RPMI7951 (cell line): ENCODE measurements at places on chromosomes 3 and 15. TPM values are rescaled to one million over a fixed set of nuclear protein-coding genes. Genes with fewer than 3 reads are reported as not detected.
A peak's percentile ranks its signal among the peaks of the same experiment; 100 is the strongest.

GRCh38 chr15:41483115-41483514, 10.6 kb upstream of the ITPKA start:
- DNase-seq = no peak

ABCC5 gene
- total RNA-seq = 7.2 and 10.1 TPM in 2 replicates

GRCh38 chr3:134487406-134487805, 1.5 kb downstream of the CEP63 start:
- DNase-seq = no peak

ZNF385D gene
- total RNA-seq = not detected in 2 replicates

DNA sequence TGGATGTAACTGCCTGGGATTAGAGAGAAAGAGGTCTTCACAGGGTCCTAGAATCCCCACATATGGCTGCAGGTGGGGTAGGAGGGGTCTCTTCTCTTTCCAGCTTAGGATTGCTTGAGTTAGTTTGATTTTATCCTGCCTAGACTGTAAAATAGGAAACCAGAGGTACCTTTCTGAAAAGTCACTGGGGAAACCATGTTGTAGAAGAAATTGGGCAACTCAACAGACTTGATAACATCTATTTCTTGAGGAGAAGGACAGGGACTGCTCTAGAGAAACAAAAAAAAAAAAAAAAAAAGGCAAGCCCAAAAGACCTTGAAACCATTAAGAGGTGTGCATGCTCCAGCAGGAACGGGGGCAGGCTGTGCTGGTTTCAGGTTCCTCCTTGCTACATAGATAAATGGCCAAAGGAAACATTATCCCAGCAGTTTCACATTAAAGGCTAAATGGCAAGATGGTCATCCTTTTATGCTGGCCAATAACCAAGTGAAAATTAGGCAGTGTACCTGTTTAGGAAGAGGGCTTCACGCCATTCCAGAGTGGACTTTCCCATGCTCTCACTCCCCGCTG, 116.1 kb downstream of the ALDH1A2 start:
- DNase-seq = no peak

GRCh38 chr3:79534727-79535126, 233.1 kb downstream of the ROBO1 start:
- DNase-seq = no peak

IL17RE gene
- total RNA-seq = not detected in 2 replicates

AP3B2 gene
- total RNA-seq = 1.4 and 1.7 TPM in 2 replicates

DNA sequence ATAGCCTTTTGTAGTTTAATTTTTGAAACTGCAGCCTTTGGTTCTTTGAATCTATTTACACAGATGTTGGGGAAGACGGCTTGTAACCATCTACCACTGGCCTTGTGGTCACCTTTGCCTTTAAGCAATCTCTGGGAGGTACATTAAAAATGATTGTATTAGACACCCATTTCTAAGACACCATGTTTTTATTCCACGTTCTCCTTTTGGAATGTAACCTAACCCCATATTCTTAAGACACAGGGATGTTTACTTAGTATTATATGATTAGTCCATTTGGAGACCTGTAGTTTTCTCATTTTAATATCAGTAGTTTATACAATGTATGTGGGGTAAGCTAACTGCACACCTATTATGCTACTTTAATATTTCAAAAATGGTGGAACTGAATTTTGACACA, 175.1 kb upstream of the PLSCR5 start:
- DNase-seq = no peak

CHRNA7 gene
- total RNA-seq = not detected in 2 replicates

DNA sequence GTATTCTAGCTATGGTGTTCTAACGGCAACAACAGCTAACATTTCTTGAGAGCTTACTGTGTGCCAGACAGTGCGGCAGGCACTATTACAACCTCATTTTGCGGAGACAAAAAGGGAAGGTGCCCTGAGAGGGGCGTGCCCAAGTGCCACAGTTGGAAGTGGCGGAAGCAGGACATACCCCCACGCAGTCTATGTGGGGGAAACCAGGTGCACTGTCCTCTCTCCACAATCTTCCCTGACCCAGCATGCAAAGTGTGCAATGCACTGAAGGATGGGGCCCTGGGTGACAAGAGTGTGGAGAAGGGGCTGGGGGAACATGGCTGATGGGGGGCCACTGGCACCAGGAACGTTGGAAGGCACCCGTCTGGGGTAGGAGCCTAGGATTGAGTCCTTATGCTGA, 8.6 kb downstream of the ANP32A start:
- no peak for DNase-seq

GRCh38 chr3:179956416-179956830, 80.3 kb downstream of the PEX5L start:
- DNase-seq = peak; percentile 6

NTRK3 gene
- total RNA-seq = 0.10 and 1.3 TPM in 2 replicates

DNA sequence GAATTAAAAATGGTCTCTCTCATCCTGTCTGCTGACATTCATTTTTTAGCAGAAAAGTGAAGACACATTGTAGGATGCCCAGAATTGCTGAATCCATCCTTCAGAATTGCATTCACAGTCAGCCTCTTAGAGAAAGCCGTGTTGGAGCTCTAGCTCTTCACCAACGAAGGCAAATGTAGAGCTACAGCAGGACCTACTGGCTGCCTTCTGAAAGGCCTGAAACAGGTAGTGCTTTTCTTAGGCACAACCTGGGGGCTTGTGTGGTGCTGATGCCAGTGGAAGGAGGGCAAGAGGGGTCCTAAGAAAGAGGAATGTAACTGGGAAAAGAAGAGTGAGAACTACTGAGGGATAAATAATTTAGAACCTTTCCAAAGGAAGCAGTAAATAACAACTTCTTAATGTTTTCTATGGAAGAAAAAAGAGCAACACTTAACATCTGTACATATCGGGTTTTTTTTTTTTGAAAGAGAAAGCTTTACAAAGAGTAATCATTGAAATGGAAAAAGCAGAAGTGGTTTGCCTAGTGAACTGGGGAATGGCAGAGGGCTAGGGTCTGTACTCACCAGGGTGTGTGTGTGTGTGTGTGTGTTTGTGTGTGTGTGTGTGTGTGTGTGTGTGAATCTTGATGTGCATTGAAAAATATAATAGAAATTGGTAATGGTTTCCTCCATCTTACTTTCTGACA, 297.8 kb downstream of the SATB1 start:
- no peak for DNase-seq

GRCh38 chr3:14285548-14285925, 106.9 kb downstream of the LSM3 start:
- DNase-seq = no peak

GRCh38 chr3:45760878-45761711, 35.2 kb downstream of the SLC6A20 start:
- peak; percentile 68 for DNase-seq

GRCh38 chr15:40382580-40383456, at the start of gene KNSTRN:
Gene KNSTRN, plus strand, starts transcription at chr15:40382721. Its CDS starts 115 bp downstream, at chr15:40382836.
- peak; percentile 94 for DNase-seq

DNA sequence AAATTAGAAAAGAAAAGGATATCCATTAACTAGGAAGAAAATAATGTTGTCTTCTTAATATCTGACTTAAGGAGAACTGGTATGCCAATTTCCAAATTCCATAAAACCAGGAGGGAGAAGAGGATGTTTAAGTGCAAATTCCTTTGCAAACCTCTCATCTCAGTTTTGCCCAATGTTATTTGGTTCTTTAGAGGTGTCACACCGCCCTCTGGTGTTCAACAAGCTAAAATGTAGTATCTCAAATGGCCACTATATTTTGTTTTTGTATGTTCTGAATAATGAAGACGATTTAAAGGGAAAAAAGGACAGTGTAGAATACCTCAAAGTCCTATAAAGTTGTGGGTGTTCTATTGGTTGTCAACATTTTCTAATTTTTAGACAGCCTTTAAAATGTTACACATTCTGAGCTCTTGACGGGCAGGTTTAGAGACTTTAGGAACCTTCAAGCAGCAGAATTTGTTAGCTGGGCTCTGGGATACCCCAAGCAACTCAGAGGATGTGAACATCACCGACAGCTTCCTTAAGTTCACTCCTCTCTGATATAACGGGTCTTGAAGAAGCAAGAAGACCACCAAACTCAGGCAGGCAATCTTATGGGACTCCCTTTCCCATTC, 458.3 kb downstream of the MFSD1 start:
- DNase-seq = peak; percentile 79

GRCh38 chr3:180325958-180326357, 276.0 kb upstream of the TTC14 start:
- DNase-seq = no peak

DNA sequence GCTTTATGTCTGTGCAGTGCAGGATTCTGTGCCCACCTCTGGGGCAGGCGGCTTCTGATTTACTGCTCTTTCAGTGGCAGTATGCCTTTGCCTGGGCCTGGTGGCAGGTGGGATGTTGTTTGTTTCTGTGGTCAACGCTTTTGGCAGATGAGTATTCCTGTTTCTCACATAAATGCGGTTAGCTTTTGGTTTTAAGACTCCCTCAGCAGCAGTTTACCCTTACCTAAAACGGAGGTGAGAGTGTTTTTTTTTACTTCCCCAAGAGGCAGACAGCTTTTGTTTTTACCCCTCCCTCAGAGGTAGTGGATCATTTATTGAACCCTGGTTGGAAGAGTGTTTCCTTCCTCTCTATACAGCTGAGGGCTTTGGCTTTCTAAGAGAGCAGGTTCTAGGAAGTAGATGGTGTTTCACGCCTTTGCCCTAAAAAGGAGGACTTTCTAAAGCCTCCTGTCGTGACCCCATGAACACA, 134.1 kb upstream of the PLSCR5 start:
- no peak for DNase-seq

DNA sequence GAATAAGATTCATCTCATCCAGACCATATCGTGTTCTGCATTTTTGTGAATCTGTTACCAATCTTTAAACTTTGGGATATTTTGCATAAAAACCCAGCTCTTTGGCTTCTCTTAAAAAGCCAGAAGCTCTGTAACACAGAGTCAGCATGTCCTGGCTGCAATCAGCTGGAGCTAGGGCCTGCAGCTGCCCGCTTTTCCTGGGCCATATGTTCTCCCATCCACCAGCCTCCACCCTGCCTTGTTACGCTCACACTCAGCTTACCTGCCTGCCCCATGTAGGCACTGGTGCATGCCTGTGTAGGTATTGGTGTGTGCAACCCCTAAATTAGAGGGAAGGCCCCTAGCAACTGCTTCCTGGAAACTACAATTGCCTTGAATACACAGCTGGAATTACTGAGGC, 48.2 kb downstream of the CRYGS start:
- no peak for DNase-seq

RARB gene
- total RNA-seq = 37.4 and 48.5 TPM in 2 replicates

DNA sequence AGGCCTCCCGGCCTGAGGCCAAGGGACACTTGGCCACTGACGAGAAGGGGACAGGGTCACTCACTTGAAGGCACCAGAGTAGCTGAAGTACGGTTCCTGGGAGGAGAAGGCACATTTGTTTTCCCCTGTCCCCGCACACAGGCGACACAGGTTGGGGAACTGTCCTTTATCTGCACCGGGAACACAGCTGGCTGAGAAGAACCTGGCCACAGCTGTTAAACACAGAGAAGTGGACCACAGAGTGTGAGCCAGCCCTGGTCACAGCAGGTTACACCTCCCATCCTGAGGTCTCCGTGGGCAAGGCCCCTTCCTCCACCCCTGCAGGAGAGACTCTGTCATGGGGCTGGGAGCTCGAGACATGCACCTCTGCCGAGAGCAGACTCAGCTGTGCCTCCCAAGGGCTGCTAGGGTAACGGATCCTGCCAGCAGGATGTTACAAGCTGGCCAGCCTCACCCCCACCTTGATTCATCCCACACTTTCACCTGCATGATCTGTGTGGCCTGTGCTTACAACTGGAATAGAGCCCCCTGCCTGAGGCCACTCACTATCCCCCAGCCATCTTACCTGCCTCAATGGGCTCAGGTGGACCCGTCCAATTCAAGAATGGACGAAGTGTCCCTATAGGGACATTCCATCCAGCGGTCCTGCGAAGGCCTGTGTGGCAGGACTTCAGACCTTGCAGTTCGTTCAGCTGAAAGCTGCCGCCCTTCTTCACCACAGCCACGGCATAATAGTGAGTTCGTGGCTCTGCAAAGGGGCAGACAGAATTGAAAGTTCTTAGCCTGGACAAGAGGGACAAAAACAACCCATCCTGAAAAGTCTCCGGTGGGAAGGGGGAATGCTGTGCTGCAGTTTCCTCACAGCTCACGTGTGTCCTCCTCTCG, 9.2 kb downstream of the LTF start:
- DNase-seq = no peak

DNA sequence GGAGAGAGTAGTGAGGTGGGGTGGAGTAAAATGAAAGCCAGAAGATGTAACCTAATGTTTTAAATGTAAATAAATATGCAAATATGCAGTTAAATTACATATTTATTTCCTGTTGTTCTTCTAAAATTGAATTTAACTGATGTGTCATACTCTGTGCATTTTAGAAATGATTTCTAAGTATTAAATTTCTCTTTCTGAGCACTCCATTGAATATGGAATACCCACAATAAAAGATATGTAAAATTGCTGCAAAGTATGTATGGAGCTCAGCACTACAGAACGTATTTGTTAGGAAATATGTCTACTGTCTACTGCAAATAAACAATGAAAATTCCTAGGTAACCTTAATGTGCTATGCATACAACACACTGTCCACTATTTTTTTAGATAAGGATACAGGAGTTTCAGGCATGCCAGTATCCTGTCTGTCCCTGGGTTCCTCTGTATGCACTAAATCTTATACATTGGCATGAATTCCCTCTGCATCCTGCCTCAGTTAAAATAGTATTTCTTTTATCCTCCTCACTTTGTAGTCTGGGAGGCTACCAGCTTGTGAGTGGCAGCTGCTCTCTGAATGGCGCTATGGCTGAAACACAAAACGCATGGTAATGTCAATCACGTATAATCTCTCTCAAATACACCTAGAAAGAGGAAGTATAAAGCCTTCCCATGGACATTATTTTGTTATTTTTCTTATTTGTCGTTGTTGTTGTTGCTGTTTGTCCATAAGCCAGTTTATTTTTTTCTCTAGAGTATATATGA, 579.5 kb downstream of the PYDC2 start:
- DNase-seq = no peak

DNA sequence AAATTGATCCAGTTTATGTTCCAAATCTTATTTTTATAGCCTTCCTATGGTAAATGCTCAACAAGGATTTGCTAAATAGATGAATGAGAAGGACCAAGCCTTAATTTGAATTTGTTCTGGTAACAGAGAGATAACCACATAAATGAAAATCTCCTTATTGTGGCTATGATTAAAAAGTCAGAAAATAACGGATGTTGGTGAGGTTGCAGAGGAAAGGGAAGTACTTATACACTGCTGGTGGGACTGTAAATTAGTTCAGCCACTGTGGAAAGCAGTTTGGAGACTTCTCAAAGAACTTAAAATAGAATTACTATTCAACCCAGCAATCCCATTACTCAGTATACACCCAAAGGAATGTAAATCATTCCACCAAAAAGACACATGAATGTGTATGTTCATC, 26.2 kb downstream of the AAGAB start:
- DNase-seq = no peak

DNA sequence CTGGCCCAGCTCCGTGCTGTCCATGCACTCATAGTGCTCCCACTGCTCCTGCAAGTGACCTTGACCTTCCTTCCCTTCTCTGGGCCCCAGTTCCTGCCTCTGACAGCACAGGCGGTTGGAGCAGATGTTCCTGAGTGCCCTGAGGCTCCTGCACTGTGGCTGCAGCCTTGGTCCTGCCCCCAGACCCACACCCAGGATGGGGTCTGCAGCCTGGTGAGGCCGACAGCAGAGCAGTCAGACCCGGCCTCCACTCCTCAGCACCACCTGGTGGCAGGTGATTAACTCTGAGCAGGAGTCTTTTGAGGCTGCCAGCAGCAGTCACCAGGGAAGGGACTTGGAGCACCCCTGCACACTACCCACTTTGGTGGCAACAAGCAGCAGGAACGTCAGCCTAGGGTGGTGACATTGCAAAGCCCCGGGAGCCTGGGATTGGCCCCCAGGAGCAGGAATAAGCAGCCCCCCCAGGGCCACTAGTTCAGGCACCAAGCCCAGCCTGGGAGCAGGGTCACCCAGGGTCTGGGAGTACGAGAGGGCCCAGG, 64.6 kb downstream of the CYP11A1 start:
- DNase-seq = peak; percentile 51

MYRIP gene
- not detected in 2 replicates for total RNA-seq

CCPG1 gene
- 39.9 and 55.6 TPM in 2 replicates for total RNA-seq

ALS2CL gene
- 0.59 and 1.2 TPM in 2 replicates for total RNA-seq
